Suppressor macrophage treated with lipopolysaccharide for 1 hour (primary cell): ENCODE measurements at places on chromosomes 12 and 14.
A peak's percentile ranks its signal among the peaks of the same experiment; 100 is the strongest.

- DNase-seq: no peak
Measured at GRCh38 chr12:14937689-14938088, 648 bp downstream of the ERP27 start.

DNA sequence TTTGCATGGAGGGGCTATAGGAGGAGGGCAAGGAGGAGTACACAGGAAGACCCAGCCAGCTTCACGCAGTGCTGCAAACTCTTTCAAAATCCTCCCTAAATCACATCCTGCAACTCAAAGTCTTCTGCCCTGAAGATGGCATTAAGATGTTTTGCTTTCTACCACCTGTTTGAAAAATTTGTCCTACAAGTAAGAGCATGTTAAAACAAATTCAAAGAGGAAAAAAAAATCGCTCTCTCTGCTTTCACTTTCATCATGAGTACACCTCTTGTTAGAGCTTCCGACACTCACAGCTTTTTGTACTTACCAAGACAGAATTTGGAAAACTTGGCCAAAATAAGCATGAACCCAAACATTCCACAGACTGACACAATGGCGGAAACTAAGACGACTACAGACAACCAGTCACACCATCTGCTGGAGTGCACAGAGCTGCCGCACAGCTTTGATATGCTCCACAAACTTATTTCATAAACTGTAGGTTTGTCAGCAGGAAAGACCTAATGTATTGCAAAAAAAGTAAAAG lies 21.3 kb downstream of the GCH1 start:
- DNase-seq: peak; percentile 77

- DNase-seq: peak; percentile 86
Measured at GRCh38 chr14:81464253-81465002, 64.3 kb upstream of the STON2 start.

GRCh38 chr12:108619369-108620160 lies 14.1 kb downstream of the SELPLG start:
- DNase-seq: no peak

GRCh38 chr12:39440781-39441180 lies 2.1 kb downstream of the KIF21A start:
- DNase-seq: no peak

DNA sequence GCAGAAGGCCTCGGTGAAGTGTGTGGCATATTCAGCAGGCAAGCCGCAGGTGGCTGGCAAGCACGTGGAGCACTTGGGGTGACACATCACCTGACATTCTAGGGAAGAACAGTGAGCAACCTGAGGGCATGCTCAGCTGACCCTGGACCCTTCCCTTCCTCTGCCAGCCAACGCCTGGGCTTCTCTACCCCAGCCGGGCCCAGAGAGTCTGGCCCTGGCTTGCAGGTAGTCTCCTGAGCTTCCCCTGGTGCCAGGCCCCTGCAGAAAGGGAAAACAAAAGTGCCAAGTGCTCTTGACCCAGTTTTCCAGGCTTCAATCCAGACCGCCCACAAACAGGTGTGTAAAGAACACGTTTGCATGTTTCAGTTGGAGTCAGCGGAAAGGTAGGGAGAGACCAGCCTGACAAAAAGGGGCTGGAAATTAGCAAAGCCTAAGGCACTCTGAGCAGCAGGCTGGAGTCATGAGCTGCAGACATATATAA lies 45.7 kb downstream of the PRKAB1 start:
- no peak for DNase-seq

GRCh38 chr14:69460093-69460701 lies 24.3 kb upstream of the PLEKHD1 start:
- peak; percentile 94 for DNase-seq

- no peak for DNase-seq
Measured at GRCh38 chr12:66799551-66799950, 120.7 kb upstream of the GRIP1 start.

- peak; percentile 63 for DNase-seq
Measured at GRCh38 chr12:49347311-49348193, 864 bp downstream of the DNAJC22 start.

DNA sequence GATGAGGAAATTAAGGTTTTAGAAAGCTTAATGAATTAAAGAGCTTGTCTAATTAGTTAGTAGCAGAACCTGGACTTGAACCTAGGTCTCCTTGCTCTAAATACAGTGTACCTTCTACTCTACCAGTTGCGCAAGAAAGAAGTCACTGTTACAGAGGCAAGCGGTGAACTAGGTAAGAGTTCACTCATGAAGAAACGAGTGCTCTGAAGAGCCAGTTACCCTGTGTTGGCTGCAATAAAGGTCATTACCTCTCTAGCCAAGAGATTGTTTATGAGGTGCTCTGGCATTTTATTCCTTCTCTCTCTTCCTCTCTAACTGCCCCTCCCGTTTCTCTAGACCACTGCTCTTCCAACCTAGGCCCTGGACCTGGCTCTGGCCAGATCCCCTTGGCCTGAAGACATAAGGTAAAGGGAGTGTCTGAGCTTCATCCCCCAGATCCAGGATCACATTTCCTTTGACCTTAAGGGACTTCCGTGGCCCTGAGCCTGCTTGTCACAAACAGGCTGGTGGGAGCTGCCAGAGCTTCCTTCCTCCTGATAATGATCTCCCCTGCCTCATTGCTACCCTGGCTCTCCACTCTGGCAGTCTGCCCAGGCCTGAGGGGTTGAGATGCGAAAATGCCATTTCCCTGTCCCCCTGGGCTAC lies 1.9 kb downstream of the RNASE7 start:
- DNase-seq: peak; percentile 9

GRCh38 chr14:71737760-71738159 lies 194.5 kb upstream of the RGS6 start:
- DNase-seq: no peak

- DNase-seq: peak; percentile 69
Measured at GRCh38 chr12:76020281-76020680, 11.3 kb downstream of the PHLDA1 start.

- no peak for DNase-seq
Measured at GRCh38 chr12:52907092-52907810, 2.4 kb upstream of the KRT8 start.

- peak; percentile 85 for DNase-seq
Measured at GRCh38 chr14:69101331-69101826, 51.5 kb downstream of the DCAF5 start.

- DNase-seq: no peak
Measured at GRCh38 chr12:43501703-43502102, 50.3 kb downstream of the ADAMTS20 start.

DNA sequence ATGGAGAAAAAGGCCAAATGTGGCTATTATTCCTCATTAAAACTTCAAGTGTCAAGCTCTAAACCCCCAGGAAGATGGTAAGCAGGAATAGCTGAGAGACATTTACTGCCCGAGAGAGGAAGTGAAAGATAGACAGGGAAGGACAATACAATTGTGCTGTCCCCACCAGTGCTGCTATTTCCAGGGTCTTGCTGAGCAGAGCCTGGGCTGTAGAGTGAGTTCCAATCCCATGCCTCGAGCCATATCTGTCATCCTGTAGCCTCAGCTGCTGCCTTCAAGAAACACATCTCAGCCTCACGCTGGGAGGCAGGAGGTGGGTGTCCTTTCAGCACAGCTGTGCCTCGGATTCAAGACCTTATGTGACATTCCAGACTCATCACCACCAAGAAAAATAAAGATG lies 114.0 kb downstream of the RPAP3 start:
- DNase-seq: no peak

GRCh38 chr12:11823043-11823442 lies 173.6 kb downstream of the ETV6 start:
- DNase-seq: no peak

GRCh38 chr12:124829008-124829707 lies 34.5 kb downstream of the SCARB1 start:
- DNase-seq: no peak

DNA sequence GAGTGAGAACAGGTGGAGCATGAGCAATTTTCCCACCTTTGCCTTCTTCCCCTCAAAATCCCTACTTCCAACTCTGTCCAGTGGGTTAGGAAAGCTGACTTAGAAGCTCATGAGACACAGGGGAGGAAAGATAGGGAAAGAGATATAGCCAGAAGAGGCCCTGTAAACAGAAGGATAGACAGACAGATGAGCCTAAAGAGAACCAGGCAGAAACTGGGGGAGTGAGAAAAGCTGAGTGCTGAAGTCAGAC lies 5.0 kb downstream of the AJUBA start:
- no peak for DNase-seq

DNA sequence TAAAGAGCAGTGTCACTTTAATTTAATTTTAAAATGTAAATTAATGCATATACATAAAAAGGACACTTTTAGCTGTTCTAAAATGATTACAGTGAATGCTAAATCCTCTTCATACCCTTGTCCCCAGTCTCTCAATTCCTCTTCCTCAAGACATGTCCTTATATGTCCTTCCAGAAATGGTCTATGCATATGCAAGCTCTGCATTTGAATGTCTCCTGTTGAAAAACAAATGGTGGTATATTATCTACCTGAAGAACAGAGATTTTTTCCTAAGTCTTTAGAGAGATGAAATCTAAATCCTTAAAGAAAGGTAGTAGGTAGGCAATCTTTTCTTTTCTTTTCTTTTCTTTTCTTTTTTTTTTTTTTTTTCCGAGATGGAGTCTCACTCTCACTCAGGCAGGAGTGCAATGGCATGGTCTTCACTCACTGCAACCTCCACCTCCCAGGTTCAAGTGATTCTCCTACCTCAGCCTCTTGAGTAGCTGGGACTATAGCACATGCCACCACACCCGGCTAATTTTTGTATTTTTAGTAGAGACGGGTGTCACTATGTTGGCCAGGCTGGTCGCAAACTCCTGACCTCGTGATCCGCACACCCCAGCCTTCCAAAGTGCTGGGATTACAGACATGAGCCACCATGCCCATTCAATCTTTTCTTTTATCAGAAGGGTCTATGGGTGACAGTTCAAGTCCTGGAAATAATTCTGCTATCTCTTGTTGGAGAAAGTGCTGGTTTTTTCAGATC lies 180.5 kb downstream of the PRKCH start:
- no peak for DNase-seq

DNA sequence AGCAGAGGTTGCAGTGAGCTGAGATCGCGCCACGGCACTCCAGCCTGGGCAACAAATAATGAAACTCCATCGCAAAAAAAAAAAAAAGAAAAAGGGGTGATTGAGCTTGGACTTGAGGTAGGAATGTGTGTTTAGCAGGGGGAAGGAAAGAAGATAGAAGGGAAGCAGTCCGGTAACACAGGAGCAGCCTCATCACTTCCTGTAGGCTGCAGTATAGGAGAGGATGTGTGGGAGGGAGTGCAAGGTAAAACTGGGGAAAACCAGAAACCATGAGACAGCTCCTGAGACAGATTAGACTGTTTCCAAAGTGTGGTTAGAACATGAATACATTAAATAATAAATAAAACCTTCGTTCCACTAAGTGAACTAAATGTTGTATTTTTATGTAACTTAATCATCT lies 49.2 kb downstream of the FGD4 start:
- no peak for DNase-seq

- no peak for DNase-seq
Measured at GRCh38 chr12:19375888-19376287, 63.4 kb upstream of the AEBP2 start.

- DNase-seq: no peak
Measured at GRCh38 chr12:1573960-1574864, 20.2 kb downstream of the FBXL14 start.

GRCh38 chr14:89317051-89317691 lies 99.9 kb downstream of the FOXN3 start:
- peak; percentile 18 for DNase-seq

DNA sequence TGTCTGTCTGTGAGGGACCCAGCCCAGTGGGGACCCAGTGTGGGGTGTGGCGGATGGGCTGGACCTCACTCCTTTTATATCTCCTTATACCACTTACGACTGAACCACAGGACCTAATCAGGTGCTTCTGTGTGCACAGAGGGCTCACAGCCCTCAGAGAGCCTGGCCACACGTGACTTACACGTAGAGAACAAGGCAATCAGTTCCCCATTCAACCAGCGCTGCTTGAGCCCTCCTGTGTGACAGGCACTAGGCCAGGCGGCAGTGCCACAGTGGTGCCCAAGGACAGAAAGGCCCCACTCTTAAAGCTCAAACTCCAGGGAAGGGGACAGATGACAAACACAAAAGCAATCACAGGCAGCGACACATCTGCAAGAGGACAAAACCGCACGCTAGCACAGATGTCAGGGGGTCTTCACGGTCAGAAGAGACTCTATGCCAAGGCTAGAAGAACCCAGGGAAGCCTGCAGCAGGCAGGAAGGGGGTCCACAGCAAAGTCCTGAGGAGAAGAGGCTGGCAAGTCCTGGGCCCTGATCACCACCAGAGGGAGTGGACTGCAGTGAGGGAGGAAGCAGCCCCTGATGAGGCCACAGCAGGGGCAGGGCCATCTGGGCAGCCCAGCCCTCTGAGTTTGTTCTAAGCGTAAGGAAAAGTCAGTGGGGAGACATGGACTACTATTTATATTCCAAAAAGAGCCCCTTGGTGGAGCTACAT lies 39.3 kb downstream of the SETD3 start:
- no peak for DNase-seq

GRCh38 chr12:94318181-94318580 lies 141.5 kb downstream of the CEP83 start:
- DNase-seq: peak; percentile 70

DNA sequence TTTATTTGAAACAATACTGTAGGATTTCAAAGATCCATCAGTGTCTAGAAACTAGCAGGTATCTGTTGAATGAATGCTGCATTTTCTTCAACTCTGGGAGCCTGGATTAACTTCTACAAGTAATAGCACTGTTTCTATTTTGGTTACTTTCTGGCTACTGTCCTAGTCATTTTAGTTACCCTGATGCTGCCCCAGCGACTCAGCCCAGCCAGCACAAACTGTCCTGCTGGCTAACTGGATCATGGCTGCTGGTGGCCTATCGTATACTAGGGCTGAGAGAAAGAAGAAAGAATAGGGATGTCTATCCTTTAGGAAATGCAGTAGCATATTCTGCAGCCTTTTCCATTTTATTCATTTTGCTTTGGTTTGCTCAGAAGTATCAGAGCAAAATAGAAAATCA lies 53.9 kb downstream of the NTN4 start:
- DNase-seq: no peak

GRCh38 chr14:20624495-20625070 lies 16.9 kb downstream of the OR6S1 start:
- peak; percentile 93 for DNase-seq

- DNase-seq: no peak
Measured at GRCh38 chr14:64569138-64569631, 19.4 kb downstream of the PPP1R36 start.

DNA sequence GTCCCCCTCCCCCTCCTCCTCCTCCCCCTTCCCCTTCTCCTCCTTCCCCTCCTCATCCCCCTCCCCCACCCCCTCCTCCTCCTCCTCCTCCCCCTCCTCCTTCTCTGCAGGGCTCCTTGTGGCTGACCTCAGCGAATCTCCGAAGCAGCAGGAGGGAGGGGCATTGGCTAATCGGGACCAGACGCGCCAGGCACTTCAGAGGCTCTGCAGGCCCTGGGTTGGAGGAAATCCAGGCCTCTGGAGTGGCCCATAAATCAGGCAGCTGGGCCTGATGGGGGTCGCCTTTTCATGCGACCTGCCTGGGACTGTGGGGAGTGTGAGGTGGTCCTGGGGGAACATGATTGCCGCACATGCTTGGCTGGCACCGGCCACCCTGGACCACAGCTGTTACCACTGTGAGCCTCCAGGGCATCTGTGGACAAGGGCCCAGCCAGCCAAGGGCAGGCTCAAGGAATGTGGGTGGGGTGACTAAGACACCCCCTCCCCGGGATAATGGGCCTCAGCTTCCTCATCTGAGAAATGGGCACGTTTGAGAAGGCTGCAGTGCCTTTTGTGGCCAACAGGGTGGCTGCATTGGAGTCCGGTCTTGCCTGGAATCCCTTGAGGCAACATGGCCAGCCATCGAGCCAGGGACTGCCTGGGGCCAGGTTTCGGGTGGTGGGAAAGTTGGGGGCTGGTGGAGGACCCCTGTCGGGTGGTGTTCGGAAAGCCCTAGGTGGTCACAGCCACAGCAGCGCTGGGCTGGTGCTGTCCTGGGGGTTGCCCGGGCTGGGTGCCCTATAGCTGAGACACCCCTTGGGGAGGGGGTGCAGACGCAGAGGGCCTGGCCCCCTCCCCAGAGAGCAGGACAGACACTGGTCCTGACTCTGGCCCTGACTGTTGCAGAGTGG lies 12.0 kb downstream of the KIF26A start:
- no peak for DNase-seq
